ENCODE measurements at places on chromosomes 11 and 22. TPM values are rescaled to one million over a fixed set of nuclear protein-coding genes. Genes with fewer than 3 reads are reported as not detected.

DNA sequence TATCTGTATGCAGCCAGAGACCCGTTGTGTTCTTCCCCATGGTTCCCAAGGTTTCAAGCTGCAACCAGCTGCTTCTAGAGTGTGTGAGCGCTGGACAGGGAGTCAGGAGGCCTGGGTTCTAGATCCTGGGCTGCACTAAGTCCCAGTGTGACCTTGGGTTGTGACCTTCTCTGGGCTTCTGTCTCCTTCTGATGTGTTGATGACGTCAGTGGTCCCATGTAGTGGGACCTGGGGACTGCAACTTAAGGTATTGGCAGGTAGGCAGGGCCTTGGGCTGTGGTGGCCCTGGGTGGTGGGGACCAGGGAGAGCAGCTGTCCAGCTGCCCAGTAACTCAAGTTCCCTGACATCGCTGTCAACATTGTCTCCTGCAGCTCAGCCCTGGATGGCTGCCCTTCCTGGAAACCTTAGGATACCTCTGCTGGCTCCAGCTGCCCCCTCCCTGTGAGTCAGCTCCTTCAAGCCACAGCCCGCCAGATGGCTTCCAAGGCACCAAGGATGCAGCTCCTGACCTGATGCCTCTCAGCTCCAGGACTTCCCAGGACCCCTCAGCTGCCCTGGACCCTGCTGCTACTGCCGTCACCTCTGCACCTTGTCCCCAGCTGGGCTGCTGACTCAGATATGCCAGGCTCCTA is 1.3 kb upstream of the PVALB start:
- H3K27me3 ChIP-seq, result peaks cover 66% of the 10 kb centered on the region
- no peak overlapping the region for H3K4me3 ChIP-seq
- no peak for DNase-seq
- no peaks in the 10 kb centered on the region for H3K36me3 ChIP-seq
- H3K4me1 ChIP-seq, result no peaks in the 10 kb centered on the region

The CARD18 gene
- not detected for total RNA-seq

DNA sequence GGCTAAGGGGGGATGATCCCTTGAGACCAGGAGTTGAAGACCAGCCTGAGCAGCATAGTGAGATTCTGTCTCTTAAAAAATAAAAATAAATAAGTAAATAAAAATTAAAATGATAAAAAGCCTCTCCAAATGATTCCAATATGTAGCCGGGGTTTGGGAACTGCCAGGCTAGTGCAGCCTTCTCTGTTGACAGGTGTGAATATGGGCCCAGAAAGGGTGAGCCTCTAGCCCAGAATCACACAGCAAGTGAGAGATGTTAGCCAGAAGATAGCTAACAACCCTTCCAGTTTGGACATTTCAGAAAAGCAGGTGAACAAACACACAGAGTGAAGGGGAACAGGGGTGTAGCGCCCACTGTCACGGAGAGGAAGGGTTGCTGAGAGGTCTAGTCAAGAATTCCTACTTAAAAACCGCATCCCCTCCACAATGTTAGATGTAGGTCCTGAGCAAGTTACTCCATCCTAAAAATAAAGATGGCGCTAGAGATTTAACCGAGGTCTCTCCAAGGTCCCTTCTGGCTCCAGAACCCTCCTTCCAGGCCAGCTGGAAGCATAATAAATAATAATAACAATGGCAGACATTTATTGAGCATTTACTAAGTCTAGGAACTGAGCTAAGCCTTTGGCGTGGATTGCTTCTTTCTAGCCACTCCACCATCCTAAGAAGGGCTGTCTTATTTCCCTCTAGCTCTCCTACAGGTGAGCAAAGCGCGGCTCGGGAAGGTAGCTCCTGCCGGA is 51.6 kb downstream of the CYTH4 start:
- no peak overlapping the region for H3K4me3 ChIP-seq
- peaks cover 8% of the 10 kb centered on the region for H3K4me1 ChIP-seq
- H3K27me3 ChIP-seq, result peaks cover 44% of the 10 kb centered on the region
- H3K27ac ChIP-seq, result no peak overlapping the region
- H3K36me3 ChIP-seq, result no peaks in the 10 kb centered on the region

DNA sequence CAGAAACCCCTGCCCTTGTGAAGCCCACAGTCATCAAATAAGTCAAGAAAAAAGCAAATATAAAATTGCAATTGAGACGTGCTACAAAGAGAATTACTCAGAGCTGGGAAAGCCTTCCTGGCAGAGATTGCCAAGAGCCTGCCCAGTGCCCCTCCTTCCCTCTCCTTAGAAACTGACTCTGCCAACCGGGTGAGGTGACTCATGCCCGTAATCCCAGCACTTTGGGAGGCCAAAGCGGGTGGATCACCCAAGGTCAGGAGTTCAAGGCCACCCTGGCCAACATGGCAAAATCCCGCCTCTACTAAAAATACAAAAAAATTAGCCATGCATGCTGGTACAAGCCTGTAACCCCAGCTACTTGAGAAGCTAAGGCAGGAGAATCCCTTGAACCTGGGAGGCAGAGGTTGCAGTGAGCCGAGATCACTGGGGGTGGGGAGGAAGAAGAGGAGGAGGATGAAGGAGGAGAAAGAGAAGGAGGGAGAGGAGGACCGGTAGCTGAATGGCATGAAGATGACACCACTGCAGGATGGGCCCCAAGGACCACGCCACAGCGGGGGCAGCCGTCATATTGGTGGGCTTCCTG is 76.1 kb upstream of the RTL6 start:
- H3K36me3 ChIP-seq, result no peaks in the 10 kb centered on the region
- DNase-seq, result peak; percentile 70
- H3K4me1 ChIP-seq, result peaks cover 23% of the 10 kb centered on the region
- no peak overlapping the region for H3K27ac ChIP-seq
- H3K4me3 ChIP-seq, result no peak overlapping the region

The CYB5R2 gene
- total RNA-seq, result 0.60 TPM

The CALCB gene
- total RNA-seq, result not detected

GRCh38 chr11:128283451-128283850 is 303.9 kb downstream of the ETS1 start:
- no peak overlapping the region for H3K27ac ChIP-seq
- no peak overlapping the region for H3K4me3 ChIP-seq
- DNase-seq, result no peak
- no peaks in the 10 kb centered on the region for H3K27me3 ChIP-seq

Measured in SJSA1 (cell line).